Naive thymus-derived CD8-positive, alpha-beta T cell (primary cell): ENCODE measurements at places on chromosomes 12 and 14.

DNA sequence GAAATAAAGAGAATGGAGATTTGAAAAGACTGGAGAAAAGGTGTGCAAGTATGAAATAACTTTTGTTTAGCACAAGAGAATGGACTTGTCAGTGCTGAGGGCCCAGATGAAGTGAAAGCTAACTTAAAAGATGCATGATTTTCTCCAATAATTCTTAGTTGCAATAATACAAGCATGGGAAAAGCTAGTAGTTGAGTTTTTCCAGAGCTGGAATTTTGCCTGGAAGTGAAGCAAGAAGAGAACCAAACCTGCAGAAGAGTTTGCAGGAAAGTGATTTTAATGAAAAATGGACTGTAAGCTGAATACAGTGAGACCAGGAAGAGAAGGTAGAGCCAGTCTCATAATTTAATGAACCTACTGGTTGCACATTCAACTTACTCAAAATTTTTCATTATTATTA is 69.3 kb upstream of the FSCB start:
- no peak for DNase-seq

GRCh38 chr12:94133964-94134795 is 14.2 kb upstream of the PLXNC1 start:
- DNase-seq = peak; percentile 59

- DNase-seq = no peak
Observed at GRCh38 chr12:89464974-89465592, 59.5 kb downstream of the GALNT4 start.

DNA sequence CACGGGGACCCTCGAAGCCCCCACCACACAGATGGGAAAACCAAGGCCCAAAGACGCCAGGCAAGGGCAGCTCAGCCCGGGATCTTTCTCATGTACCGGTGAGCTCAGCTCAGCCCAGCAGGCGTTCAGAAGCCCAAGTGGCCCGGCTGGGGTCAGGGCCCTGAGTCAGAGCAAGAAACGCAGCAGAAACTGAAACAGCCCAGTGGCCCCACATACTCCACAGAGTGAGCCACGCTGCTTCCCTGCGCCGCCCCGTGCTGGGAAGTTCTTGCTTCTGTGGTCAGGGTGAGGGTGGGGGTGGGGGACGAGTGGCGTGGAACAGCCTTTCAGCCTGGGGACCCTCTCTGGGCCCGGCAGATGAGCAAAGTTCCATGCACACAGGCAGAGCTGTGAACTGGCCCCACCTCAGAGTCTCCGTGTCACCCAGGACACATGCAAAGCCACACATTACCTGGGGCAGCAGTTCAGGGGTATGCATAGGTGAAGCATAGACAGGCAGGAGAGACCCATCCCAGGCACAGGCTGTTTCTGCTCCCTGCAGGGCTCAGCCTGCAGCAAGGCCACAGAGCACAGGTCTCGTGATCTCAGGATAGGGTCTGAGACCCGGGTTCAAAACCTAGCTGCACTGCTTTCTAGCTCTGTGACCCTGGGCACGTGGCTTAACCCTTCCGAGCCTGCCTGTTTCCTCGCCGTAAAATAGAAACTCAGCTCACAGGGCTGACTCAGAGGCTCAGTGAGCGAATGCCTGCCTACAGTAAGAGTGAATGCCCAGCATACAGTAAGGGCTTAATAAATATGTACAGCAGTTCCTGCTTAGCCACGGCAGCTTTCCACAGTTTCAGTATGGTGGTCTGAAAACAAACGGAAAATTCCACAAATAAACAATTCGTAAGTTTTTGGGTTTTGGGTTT is 21.6 kb downstream of the NCOR2 start:
- no peak for DNase-seq

DNA sequence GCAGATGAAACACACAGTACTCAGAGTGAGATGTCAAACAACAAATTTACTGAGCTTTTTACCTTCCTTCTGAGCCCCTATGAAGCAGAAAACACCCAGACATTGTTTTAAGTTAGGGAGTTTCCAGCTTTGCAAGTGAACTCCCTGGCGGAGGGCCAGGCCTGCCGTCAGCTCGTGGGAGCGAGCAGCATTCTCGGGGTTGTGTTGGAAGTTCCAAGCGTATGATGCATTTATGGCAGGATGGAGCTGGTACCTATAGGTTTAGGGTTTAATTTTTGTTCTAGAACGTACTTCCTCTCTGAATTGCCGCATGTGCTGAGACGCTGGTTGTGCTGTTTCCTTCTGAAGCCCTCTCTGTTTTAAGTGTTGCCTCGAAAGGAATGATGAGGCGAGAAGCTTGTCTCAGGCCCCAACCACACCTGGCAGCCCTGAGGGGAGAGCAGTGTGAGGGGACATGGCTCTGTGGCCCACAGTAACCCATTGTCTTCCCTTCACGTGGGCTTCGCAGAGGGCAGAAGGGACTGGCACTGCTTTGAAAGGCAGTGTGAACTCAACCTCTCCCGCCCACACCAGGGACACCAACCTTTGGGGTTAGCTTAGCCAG is 76.6 kb downstream of the SSPN start:
- no peak for DNase-seq

DNA sequence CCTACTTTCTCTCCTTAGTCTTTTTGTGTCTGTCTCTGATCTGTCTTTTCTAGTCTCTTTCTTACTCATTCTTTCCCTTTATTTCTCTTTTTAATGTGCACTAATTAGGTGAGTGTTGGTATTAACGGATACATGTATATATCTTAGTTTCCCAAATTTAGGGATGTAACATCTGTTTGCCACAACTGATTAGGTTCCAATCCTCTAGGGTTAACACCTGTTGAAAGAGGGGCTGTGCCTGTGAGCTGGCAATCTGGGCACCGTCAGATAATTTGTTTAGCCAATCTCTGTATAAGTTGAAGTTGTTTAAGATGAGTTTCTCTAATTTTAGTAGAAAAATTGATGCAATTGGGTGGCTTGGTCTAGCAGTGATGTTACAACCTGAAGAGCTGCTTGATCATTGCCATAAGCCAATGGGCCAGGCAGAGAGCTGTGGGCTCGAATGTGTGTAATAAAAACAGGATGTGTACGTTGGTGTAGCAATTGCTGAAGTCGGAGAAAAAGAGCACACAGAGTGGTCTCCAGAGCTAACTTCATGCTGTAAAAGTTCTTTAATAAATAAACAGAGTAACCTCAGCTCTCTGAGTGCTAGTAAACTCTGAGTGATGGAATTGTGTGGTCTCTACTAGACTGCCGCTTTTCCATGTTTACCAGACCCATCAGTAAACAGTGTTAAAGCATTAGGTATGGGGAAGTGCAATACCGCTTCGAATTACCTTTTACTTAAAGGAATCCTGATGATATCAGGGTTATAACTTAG is 18.3 kb upstream of the LYZ start:
- peak; percentile 81 for DNase-seq

GRCh38 chr14:103115845-103116572 is 7.3 kb upstream of the TNFAIP2 start:
- no peak for DNase-seq

DNA sequence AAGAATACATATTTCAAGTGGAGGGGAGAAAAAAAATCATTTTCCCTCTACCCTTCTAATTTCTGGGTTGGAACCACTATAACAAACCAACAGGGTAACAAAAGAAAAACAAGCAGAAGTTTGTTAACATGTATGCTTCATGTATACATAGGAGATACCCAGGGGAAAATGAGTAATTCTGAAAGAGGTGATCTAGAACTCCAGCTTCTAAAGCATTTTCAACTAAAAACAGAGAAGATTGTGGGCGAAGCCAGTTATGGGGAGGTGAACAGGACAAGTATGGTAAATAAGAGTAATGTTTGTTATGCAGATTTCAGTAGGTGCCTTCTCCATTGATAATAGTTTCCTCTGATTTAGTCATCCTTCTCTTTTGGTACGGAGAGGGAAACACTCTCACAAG is 16.7 kb downstream of the FNTB start:
- DNase-seq = no peak

- no peak for DNase-seq
Observed at GRCh38 chr14:102911541-102911951, 10.9 kb upstream of the AMN start.

DNA sequence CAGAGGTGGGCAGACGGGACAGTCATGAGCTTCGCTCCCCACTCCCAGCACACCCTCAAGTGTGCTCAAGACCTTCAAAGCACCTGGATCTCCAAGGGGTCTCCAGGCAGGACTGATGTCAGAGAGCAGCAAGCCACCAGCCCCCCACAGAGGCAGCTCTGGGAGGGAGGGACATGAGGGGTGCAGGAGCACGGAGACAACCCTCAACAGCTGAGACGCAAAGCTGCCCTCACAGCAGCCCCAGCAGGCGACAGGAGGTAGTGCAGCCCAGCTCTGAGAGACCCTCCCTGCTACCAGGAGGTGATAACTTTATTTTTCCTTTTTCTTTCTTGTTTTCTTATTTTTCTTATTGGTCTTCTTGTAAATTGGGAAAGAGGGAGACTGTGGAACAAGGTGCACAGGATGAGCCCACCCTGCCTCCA is 17.9 kb downstream of the SIVA1 start:
- DNase-seq = no peak

GRCh38 chr12:9736936-9737705 is 4.2 kb upstream of the CLECL1 start:
- no peak for DNase-seq

GRCh38 chr14:99602054-99602787 is 1.8 kb downstream of the CCDC85C start:
- DNase-seq = peak; percentile 12

DNA sequence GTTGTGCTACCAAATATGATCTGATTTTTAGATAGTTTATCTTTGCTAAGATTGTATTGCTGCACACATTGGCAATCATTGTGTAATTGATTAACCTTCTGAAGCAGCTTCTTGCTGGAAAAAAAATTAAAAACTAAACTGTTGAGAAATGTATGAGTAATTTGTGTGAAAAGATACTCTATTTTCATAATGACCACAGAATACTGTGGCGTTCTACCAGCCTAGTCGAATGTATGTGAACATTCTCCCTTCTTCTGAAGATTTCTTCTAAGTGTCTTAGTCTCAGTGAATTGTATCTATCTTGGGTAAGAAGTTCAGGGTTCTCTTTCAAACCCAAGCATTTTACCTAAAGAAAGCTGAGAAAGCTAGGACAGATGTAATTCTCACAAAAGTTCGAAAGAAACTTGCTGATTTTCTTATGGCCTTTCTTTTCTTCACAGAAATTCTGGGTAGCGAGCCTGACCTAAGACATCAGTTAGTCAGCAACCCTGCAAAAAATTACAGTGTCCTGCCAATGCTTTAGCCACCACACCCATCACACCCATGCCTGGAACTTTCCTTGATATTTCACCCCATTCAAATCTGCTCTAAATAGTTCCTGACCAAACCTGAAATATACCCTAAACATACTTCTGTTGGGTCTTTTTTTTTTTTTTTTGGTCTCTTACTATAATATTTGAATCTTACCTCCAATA is 27.1 kb upstream of the C12orf71 start:
- DNase-seq = no peak

GRCh38 chr12:121189131-121189530 is 20.8 kb upstream of the P2RX4 start:
- DNase-seq = no peak

GRCh38 chr12:111359231-111359913 is 9.5 kb downstream of the PHETA1 start:
- no peak for DNase-seq

DNA sequence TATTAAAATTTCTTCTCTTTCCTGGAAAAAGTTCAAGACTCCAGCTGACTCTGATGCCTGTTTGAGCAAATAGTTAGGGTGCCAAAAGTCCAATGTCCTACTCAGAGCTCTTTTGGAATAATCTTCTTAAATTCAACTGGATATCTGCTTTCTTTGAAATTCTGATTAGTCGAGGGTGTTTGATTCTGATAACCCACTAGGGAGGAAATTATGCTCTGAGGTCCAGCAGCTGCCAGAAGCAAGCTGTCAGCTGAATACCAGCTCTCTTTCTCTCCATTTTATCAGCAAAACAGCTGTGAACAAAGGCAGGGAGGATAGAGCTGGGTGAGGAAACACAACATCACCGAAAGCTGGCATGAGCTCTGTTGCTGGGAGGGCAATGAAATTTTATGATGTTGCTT is 141.5 kb downstream of the CAND1 start:
- no peak for DNase-seq

- peak; percentile 26 for DNase-seq
Observed at GRCh38 chr12:113479590-113480335, 8.1 kb upstream of the LHX5 start.

DNA sequence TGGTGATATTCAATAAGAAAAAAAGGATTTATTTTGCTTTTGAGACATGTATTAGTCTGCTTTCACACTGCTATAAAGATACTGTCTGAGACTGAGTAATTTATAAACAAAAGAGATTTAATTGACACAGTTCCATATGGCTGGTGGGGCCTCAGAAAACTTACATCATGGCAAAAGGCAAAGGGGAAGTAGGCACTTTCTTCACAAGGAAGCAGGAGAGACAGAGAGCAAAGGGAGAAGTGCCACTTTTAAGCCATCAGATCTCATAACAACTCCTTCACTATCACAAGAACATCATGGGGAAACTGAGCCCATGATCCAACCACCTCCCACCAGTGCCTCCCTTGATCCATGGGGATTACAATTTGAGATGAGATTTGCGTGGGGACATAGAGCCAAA is 43.9 kb downstream of the BHLHE41 start:
- DNase-seq = no peak

GRCh38 chr14:90184094-90184493 is 72.3 kb upstream of the PSMC1 start:
- no peak for DNase-seq

DNA sequence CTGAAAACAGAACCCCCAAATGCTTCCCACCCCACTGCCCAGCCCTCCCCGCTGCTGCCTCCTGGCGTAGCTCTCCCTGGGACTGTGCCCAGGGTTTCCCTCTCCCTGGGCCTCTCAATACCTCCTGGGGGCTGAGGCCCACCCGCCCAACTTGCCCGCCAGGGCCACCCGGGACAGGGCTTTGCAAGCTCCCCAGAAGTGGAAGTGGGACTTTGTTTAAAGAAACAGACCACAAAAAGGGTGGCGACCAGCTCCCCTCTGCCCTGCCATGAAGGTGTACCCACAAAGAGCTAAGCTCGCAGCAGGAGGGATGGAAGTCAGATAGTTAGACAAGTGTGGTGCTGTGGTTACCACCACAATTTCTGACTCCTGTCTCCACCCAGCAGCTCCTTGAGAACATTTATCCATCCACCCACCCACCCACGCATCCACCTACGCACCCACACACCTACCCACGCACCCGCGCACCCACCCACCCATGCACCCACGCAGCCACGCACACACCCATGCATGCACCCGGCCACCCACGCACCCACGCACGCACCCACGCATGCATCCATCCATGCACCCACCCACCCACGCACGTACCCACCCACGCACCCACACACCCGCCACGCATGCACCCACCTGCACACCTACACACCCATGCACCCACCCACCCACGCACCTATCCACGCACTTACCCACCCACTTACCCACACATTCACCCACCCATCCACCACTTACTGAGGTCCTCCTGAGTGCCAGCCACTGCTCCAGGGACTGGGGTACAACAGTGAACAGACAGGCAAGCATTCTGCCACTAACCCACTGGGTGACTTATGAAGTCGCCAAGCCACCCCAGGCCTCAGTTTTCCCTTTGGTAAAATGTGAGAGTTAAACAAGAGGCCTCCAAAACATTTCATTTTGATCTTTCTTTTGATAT is 127.3 kb downstream of the SCARB1 start:
- DNase-seq = peak; percentile 53

- no peak for DNase-seq
Observed at GRCh38 chr12:13024531-13024916, 19.7 kb upstream of the FAM234B start.
